ENCODE measurements at places on chromosomes 4 and X.

GRCh38 chrX:120205816-120206753 lies 44.5 kb upstream of the ZBTB33 start:
- no peak for DNase-seq

- DNase-seq = no peak
Observed at GRCh38 chr4:17142232-17142711, 243.8 kb upstream of the LDB2 start.

DNA sequence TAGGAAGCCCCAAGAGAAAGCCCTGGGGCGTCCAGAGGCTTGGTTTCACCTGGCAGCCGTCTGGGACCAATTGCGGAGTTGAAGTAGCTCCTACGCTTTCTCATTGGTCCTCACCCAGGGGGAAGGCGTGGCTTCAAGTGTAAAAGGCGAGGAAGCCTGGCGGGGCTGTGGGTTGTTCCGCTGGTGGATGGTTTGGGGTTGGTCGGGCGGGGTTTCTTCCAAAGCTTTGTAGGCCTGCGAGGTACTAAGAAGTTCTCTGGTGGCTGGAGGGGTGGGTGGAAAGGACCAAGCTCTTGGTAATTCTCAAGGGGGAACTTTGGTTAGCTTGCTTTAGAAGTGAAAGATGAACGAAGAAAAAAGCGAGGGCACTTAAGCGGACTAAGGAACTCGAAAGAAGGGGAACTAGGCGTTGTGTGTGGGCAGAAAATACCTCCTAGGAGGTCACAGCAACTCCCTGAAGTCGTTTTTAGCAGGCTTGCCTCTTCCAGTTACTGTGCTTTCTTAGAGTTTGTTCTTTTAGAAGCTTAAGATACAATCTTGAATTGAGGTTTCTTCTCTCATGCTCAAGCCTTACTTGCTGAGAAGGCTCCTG lies 36.6 kb downstream of the CCNG2 start:
- peak; percentile 83 for DNase-seq

DNA sequence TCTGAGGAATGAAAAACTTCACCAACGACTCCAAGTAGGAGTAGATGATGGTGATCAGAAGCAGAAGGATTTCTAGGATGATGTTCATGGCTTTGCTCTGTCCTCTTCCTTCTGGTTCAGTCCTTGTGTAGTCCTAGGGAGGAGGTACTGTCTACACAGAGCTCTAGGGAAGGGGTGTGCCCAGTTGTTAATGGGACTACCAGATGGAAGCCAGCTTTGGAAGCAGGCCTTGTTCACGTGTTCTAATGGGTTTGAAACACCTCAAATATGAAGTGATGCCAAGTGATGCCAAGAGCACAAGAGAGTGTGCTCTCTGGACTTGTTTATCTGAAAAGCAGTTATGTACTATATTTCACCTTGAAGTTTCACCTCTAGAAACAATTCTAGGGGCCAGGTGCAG lies at the start of gene HSD17B13:
Gene HSD17B13, minus strand, starts transcription at position 129 of the 400 bp plus-strand sequence. Its CDS starts 41 bp downstream, at position 88.
- no peak for DNase-seq

GRCh38 chrX:41447897-41448296 lies 754 bp downstream of the NYX start:
- no peak for DNase-seq

All from CD4-positive, alpha-beta T cell treated with Interleukin-10 for 1 hour (primary cell).